Kidney (tissue), 22 donors: ENCODE measurements at places on chromosomes 5 and 9. TPM values are rescaled to one million over a fixed set of nuclear protein-coding genes. Genes with fewer than 3 reads are reported as not detected.

Gene DPYSL3
- total RNA-seq = 19.1 TPM

Gene FAM200C
- 4.8 TPM for total RNA-seq

DNA sequence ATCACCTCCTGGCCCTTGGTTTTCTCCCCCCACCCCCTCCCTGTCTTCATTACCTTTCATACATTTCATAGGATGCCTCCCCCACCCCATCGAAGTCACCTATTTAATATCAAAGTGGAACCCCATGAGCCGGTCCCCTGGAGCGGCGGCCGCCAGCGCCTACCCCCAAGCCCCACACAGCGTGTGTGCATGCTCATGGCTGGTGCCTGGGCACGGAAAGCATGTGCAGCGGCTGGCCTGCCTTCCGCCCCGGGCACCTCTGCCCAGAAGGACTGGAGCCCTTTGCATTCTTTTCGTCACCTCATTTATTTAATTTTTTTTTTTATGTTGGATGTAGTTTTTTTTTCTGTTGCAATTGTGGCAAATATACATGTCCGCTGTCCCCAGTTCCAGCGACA lies 116.2 kb downstream of the WNK2 start:
- H3K27ac ChIP-seq = no peak overlapping the region
- DNase-seq = no peak
- no peaks in the 10 kb centered on the region for H3K36me3 ChIP-seq
- no peaks in the 10 kb centered on the region for H3K4me1 ChIP-seq
- no peaks in the 10 kb centered on the region for H3K27me3 ChIP-seq

Gene PIP5KL1
- total RNA-seq = 3.0 TPM

DNA sequence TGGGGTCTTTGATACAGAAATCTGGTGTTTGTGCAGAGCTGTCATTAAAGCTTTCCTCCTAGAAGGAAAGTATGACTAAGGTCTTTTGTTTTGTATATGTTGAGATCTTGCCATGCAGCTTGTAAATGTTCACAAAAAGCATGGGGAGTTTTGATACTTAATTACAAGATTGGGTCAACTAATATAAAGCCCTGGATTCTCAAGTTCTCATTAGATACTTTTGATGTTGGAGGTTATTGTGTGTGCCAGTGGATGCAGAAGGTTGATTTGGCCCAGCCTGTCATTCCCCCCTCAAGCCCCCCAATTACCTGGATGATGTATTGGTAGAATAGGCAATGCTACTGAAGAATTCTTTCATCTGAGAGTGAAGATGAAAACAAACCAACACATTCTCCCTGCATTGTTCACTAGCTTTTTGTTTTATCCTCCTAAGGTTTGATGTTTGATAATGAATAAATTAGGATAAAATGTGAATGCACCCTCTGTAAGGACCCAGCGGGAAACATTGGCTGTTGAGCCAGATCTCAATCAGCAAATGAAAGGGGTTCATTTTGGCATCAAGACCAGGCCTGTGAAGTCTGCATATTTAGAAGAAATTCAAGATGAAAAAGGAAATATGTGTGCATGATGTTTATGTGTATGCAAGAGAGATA lies 61.9 kb upstream of the ADAMTS19 start:
- no peaks in the 10 kb centered on the region for H3K4me1 ChIP-seq
- no peaks in the 10 kb centered on the region for H3K27me3 ChIP-seq
- H3K27ac ChIP-seq = no peak overlapping the region
- H3K36me3 ChIP-seq = no peaks in the 10 kb centered on the region
- no peak for DNase-seq

- DNase-seq = no peak
- H3K4me1 ChIP-seq = no peaks in the 10 kb centered on the region
- H3K4me3 ChIP-seq = no peak overlapping the region
- peaks cover 10% of the 10 kb centered on the region for H3K36me3 ChIP-seq
- no peaks in the 10 kb centered on the region for H3K27me3 ChIP-seq
- no peak overlapping the region for H3K27ac ChIP-seq
Measured at GRCh38 chr9:123418506-123418905, 62.5 kb downstream of the CRB2 start.

Gene CCNO
- total RNA-seq = 5.9 TPM

DNA sequence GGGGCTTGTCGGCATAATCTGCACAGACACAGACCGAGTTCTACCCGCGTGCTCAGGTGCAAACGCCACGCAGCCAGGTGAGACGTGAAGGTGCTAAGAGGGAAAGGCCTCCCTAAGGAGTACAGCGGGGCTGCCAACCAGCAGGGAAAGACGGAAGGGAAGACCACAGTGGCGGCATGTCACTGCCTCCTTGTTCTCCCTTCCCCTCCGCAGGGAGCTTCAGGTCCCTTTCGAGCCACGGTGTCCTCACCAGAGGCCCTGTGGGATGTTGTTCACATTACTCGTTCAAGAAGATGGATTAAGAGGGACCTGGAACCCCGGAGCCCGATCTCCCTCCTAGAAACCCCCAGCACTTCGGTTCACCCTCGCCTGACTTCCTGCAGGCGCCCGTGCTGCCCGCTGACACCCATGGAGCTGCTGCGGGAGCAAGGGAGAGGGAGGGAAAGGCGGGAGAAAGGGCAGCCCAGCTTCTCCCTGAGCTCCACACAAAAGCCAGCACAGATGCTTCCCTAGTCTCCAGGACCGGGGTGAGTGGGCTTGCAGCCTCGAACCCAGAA lies 686 bp downstream of the BRD9 start:
- peak overlapping the region; percentile 85 for H3K4me3 ChIP-seq
- no peaks in the 10 kb centered on the region for H3K27me3 ChIP-seq
- peaks cover 4% of the 10 kb centered on the region for H3K4me1 ChIP-seq
- H3K27ac ChIP-seq = peak overlapping the region; percentile 67
